Progenitor cell of endocrine pancreas (in vitro differentiated cells): ENCODE measurements at places on chromosomes 16 and 17. TPM values are rescaled to one million over a fixed set of nuclear protein-coding genes. Genes with fewer than 3 reads are reported as not detected.
A peak's percentile ranks its signal among the peaks of the same experiment; 100 is the strongest.

DNA sequence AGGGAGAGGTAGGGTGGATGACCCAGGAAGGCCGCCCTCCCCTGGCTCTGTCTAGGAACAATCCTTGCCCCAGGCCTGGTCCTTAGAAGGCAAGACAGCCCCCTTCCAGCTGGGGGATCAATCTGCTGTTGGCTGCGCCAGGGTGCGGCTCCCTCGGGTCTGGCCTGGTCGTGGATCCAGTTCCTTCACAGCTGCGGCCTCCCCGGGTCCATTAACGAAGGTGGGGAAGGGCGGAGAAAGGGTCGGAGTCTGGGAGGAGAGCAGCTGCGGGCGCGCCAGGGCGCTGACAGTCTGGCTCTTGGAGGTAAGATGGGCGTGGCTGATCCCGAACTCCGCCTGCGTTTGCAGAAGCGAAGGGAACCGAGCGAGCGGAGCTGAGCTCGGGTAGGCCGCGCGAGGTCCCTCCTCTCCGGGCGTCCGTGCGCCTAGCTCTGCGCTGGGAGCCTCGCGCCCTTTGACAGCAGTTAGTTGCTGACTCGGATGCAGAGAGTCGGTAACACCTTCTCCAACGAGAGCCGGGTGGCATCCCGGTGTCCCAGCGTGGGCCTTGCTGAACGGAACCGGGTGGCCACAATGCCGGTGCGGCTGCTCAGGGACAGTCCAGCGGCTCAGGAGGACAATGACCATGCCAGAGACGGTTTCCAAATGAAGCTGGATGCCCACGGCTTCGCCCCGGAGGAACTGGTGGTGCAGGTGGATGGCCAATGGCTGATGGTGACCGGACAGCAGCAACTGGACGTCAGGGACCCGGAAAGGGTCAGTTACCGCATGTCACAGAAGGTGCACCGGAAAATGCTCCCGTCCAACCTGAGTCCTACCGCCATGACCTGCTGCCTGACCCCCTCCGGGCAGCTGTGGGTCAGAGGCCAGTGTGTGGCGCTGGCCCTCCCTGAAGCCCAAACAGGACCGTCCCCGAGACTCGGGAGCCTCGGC, at the start of gene HSPB9:
Gene HSPB9, plus strand, starts transcription at position 434 of the 933 bp plus-strand sequence. Its CDS starts 47 bp downstream, at position 481.
- no peak for DNase-seq

The CRHR1 gene
- not detected in 2 replicates for total RNA-seq

The DGKE gene
- 2.8 and 3.3 TPM in 2 replicates for total RNA-seq

The TMED6 gene
- total RNA-seq = 2.6 and 3.6 TPM in 2 replicates

- DNase-seq = no peak
Measured at GRCh38 chr17:61536422-61536955, 54.5 kb downstream of the NACA2 start.

GRCh38 chr17:57234061-57234738, 22.1 kb upstream of the MSI2 start:
- no peak for DNase-seq

DNA sequence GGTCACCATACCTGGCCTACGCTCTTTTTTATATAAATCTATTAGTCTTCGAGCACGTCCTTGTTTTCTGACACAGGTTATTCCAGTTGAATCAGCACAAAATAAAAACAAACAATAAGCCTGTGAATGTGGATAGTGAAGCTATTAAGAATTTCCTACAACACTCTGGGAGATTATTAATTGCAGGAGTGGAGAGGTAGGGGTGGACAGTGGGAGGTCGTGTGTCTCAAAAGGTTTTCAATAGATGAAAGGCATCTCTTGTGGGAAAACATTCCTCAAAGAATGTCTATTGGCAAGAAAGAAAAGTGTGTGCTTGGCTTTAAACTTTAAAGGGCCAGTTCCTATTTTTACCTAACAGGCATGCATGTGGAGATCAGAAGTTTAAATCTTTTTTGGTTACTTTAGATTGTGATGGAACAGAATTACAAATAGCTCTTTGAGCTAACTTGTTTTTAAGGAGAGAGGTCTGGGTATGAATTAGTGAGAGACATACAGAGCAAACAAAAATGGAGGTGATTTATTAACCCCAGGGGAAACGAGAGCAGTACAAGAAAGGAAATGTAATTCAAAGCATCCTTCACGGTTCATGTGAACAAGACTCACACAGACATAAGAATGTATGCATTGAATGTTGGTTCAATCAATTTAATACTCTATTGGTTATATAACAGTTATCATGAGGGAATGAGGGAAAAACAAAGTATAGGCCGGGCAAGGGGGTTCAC, 9.0 kb downstream of the SMYD4 start:
- no peak for DNase-seq

DNA sequence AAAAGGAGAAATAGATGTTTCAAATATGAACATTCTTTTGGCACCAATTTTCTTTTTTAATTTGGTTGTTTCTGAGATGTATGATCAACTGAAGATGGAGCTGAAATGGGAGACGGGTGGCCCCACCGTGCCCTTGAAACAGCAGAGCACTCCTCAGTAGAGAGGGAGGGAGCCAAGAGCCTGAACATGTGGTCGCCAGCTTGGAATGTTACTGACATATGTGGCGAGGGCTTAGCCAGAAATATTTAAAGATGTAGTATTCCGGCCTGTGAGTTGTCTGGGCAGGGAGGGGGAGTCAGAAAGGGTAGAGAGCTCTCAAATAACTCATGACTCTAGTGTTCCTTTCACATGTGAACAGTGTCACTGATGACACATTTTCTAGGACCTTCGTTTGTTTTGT, 13.3 kb upstream of the MRC2 start:
- no peak for DNase-seq

- DNase-seq = no peak
Measured at GRCh38 chr17:32452281-32452680, 8.0 kb downstream of the PSMD11 start.

DNA sequence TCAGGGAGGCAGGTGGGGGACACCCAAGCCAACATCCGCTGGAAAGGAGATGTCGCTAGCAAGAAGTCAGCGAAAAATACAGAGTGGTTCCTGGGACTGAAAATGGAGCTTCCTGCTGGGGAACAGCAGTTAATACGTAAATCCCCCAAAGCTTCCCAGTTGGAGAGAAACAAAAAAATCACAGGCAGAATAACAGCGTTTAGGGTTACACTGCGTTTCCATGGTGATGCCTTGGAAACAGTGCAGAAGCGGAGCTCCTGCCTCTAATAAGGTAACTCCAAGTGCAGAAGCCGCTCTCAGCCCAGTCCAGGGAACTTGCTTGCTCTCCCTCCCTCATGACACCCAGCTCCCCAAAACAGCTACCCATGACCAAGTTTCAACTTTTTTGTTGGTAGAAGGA, 73.4 kb downstream of the PLD6 start:
- no peak for DNase-seq

GRCh38 chr17:7204828-7205461, 14.7 kb downstream of the DLG4 start:
- DNase-seq = peak; percentile 86

The DNAAF8 gene
- total RNA-seq = 1.1 TPM in 2 replicates

DNA sequence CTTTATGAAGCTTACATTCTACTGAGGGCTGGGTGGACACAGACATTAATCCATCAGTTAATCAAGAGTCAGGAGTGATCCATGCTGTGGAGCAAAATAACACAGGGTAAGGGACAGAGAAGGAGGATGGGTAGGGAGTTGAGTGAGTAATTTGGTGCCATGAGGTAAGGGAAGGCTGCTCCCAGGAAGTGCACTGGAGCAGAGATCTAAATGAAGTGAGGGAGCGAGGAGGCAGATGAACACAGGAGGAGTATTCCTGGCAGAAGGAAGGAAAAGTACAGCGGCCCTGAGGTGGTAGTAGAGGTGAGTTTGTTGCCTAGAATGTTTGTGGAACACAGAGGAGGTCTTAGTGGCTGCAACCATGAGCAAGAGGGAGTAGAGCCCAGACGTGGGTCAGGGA, 34.8 kb downstream of the ASIC2 start:
- no peak for DNase-seq

The RCVRN gene
- total RNA-seq = not detected in 2 replicates

GRCh38 chr17:63458478-63458877, 12.4 kb upstream of the CYB561 start:
- no peak for DNase-seq
